Activated gamma-delta T cell treated with anti-CD3 and anti-CD28 coated beads, Interleukin-2, amount 50 U/mL, for 16 hours (primary cell): ENCODE measurements at places on chromosomes 5 and 9.

DNA sequence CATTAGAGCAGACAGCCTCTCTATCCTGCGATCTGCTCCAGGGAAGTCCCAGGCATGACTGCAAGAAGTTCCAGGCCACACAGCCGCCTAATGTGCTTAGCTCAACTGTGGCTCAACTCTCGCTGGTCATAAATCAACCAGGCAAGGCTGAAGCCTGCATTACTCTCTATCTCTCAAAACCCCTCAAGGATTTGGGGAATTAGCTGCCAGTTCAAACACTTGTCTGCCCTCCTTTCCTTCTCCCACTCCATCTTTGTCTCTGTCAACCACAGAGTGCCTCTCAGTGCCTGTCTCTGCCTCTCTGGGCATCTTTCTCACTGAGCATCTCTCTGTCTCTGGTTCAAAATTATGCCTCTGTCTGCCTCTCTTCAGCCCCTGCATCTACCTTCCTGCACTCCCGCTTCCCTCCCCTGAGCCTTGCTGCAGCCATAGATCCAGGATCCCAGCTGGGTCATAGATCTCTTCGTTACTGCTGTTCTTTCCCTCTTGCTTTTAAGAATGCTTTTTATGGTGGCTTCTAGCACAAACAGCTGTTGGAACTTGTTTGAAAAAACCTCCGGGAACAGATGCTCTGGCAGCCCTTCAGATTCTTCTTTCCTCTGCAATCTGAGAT lies 27.9 kb upstream of the GALNT10 start:
- no peak for DNase-seq

- no peak for DNase-seq
Observed at GRCh38 chr9:88800329-88800682, 191.0 kb upstream of the S1PR3 start.

DNA sequence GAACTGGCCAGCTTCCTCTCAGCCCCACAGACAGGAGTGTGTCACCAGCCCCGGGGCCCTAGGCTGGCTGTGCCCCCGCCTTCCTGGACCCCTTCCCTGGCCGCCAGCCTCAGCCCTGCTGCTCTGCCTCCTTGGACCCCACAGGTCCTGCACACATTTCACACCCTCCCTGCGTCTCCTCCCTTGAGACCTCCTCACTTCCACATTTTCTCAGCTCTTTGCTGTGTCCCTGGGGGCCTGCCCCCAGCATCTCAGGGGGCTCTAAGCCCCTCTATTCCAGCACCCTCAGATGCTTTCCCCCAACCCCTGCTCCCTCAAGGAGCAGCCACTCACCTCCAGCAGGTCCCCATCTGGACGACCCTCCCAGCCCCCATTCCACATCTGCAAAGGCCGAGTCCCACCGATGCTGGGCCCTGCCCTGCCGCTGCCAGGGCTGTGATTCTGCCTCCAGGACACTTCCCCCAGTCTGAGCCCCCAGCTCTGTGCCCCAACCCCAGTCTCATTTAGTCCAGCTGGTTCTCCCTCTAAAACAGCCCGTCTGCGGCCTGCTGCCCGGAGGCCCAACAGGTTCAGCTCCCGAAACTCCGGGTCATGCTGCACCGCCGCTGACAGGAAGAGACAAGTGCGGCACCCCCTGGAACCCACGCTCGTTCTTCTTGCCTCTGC lies 4.2 kb downstream of the SLC34A3 start:
- DNase-seq: no peak

- no peak for DNase-seq
Observed at GRCh38 chr5:137199966-137200365, 299.2 kb downstream of the SPOCK1 start.

DNA sequence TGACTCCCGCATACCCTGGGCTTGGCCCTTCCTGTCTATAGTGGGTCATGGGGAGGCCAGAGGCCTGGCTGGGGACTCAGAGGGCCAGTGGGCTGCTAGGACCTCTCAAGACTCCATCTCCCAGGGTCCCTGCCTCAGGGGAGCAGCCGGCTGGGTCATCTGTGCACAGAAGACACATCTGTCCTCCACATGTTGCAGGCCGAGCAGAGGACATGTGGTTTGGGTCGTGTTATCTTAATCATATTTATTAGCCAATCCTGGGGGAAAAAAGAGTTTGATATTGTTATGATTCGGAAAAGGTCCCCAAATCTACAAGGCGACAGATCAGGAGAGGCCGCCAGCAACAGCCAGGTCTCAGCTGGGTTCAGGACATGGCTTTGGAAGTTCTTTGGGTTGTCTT lies 14.4 kb downstream of the LMX1B start:
- no peak for DNase-seq

DNA sequence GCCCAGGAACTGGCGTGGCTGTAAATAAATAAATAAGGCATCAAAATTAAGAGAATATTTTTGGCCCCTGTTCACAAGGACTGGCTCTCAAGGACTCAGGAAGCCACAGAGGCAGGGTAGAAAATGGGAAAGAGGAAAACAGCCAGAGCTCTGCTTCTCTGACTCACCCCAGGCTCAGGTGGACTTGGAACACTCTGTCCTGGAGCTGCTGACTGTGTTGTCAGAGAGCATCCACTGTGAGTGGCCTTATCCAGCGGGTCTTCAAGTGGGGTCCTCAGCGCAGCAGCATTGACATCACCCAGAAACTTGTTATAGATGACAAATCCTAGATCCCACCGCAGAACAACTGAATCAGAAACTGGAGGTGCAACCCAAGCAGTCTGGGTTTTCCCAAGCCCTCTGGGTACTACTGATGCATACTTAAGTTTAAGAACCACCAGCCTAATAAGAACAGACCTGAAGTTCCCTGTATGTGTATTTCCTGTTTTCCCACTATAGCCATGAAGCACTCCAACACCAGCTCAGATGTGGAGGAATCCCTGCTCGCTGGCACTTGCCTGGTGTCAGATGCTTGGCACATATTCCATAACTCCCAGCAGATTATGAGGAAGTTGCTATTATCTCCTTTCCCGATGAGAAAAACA lies 20.5 kb downstream of the ADRA1B start:
- no peak for DNase-seq

DNA sequence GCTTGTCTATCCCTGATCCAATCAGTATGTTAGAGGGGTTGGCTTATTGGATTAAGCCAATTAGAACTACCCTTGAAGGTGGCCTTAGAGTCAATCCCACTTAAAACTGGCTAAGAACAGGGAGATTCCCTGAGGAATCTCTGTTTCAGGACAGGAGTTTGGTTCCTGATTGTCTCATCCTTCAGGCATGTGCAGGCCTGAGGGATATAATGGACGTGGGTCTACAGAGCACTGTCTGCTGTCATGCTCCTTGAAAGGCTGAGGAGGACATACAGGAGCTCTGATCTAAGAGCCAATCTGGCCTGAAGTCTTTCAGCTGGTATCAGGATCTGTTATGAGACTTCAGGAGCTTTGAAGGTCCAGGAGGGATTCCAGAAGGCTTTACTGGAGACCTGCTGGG lies 36.2 kb upstream of the PRXL2C start:
- DNase-seq: no peak

DNA sequence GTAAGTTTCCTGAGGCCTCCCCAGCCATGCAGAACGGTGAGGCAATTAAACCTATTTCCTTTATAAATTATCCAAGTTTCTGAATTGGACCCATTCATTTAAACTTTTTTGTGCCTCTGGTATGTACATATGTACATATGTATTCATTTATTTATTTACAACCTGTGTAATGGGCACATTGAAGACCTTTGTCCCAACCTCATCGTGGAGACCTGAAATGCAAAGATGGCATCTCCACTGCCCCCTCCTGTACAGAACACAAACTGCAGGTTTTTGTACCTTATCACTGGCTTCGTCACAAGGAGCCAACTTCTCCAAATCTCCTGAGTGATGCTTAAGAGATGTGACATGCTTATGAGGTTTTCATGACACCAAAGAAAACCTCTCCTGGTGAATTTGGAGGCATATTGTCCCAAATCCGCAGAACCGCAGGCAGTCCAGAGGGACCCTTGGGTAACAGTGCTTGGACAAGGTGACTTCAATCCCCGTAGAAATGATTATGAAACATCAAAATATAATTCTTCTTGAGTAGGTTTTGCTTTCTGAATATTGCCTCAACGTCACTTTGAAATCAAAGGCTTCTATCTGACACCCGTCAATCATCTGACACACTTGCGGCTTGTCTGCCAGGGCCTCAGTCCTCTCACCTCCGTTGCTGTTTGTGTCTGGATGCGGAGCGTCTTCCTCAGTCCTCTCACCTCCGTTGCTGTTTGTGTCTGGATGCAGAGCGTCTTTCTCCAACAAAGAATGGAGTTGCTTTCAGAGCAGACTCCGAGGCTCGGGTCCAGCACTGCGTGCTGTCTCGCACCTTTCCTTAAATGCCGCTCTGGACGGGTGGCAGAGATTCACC lies 135.0 kb upstream of the IRX4 start:
- no peak for DNase-seq

DNA sequence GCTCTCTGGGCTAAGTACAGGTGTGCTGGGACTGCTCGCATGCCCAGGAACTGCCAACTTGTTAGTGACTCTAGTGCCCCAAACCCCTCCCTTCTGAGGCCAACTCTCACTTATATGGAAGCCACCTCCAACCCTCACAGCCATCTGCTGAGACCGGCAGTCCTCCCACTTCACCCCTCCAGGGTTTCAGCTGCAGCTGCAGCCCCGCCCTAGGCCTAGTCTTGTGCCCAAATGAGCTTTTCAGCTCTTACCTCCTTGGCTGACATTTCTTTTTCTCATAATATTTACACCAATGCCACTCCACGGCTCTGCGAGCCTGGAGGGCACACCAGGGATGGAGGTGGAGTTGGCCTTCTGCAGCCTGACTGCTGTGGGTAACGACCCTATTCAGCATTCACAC lies 166.6 kb downstream of the ROR2 start:
- no peak for DNase-seq

GRCh38 chr9:137411645-137412380 lies 11.1 kb downstream of the EXD3 start:
- peak; percentile 31 for DNase-seq

GRCh38 chr9:88645172-88645878 lies 110.3 kb downstream of the NXNL2 start:
- no peak for DNase-seq

DNA sequence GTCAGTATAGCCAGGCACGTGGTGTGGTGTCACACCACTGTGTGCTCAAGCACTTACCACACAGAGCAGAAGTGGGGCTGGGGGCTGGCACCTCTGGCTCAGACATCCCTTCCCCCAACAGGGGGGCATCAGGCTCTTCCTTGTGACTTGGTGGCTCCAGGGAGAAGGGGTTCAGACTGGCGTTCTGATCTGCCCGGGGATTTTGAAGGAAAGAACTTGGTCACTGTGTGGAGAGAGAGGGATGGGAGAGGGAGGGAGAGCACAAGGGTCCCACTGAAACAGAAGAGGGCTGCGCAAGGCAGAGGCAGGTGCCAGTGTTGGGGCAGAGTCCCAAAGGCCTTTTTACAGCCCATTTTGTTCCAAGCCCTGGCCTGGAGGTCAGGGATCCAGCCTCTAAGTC lies 109.7 kb upstream of the ALDH1B1 start:
- no peak for DNase-seq

GRCh38 chr9:108477529-108478006 lies 378.2 kb downstream of the ACTL7B start:
- no peak for DNase-seq

GRCh38 chr5:1792842-1793266 lies 6.8 kb downstream of the MRPL36 start:
- peak; percentile 71 for DNase-seq

- DNase-seq: no peak
Observed at GRCh38 chr5:120591911-120592310, 127.8 kb downstream of the PRR16 start.

DNA sequence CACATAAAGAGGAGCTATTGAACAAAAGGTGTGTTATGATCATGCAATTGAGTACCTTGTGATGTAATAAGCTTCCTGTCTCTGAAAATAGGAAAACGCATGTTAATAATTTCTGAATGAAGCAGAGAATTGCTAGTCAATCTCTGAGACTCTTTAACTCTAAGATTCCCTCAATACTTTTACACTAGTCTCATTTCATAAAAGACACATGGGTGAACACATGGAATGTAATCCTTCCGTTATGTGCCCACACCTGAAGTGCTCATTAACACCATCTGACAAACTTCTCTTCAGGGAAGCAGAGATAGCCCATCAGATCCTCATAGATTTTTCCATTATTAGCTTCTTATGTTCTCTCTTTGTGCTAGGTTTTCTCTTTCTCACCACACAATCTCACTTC lies 182.4 kb downstream of the TLR4 start:
- no peak for DNase-seq

- no peak for DNase-seq
Observed at GRCh38 chr5:16935231-16936149, 598 bp downstream of the MYO10 start.

GRCh38 chr9:80841888-80842287 lies 847.5 kb downstream of the TLE1 start:
- no peak for DNase-seq

DNA sequence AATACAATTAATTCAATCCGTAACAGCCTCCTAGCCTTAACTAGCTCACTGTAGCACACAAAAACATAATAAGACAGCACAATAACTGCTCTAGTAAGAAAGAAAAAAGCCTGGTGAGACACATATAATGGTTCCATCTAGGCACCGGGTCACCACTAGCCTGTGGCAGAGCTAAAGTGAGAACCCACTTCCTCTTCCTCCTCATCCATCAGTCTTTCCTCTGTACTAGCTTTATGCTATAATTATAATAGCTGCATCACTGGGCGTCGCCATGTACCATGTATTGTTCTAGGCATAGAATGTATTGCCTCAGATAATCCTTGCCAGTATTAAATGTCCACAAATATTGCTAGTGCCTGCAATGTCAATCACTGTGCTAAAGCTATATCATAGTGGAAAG lies 23.1 kb downstream of the ADRB2 start:
- peak; percentile 34 for DNase-seq

GRCh38 chr5:2185646-2186471 lies 303.1 kb upstream of the IRX4 start:
- no peak for DNase-seq

GRCh38 chr9:94696545-94696944 lies 30.0 kb upstream of the AOPEP start:
- DNase-seq: no peak

DNA sequence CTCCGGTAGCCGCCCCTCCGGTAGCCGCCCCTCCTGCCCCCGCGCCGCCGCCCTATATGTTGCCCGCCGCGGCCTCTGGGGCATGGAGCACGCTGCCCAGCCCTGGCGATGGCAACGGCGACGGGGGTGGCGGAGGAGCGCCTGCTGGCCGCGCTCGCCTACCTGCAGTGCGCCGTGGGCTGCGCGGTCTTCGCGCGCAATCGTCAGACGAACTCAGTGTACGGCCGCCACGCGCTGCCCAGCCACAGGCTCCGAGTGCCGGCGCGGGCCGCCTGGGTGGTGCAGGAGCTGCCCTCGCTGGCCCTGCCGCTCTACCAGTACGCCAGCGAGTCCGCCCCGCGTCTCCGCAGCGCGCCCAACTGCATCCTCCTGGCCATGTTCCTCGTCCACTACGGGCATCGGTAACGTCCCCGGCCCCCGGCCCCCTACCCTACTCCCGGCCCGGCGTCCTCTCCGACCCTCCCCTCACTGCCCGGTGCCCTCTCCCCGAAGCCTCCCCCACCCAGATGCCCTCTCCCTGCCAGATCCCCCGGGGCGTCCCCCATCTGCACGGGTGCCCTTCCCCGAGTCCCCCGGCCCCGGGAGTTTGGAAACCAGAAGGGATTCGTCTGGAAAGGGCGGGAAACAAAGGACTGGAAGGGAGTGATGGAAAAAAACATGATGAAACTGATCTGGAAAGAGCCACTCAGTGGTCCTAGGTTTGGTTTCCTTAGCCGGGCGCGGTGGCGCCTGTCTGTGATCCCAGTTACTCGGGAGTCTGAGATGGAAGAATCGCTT lies 417 bp downstream of the SRD5A1 start:
- DNase-seq: peak; percentile 9
